ENCODE measurements at places on chromosomes 6 and 20. TPM values are rescaled to one million over a fixed set of nuclear protein-coding genes. Genes with fewer than 3 reads are reported as not detected.

The STX11 gene
- 0.16 TPM for total RNA-seq

The SLC17A1 gene
- total RNA-seq = not detected

The PRSS35 gene
- 3.5 TPM for total RNA-seq

The ZKSCAN8 gene
- total RNA-seq = 16.4 TPM

The ALDH8A1 gene
- 0.09 TPM for total RNA-seq

The LBP gene
- not detected for total RNA-seq

DNA sequence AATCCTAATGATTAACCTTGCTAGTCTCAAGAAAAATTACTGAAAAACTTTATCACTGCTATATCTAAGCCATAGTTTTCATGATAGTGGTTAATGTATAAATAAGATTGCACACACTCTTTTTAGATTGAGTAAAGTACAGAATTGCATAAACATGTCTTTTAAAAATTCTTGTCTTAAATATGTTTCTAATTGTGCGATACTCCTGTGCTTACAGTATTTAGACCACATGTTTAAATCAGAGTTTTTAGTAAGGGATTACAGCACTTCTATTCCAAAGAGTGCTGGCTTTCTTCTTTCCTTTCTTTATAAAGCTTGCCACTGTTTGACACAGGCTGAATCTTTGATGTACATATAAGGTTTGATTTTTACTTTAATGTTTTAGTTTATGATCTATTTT is 36.8 kb upstream of the RGS17 start:
- no peak for DNase-seq

DNA sequence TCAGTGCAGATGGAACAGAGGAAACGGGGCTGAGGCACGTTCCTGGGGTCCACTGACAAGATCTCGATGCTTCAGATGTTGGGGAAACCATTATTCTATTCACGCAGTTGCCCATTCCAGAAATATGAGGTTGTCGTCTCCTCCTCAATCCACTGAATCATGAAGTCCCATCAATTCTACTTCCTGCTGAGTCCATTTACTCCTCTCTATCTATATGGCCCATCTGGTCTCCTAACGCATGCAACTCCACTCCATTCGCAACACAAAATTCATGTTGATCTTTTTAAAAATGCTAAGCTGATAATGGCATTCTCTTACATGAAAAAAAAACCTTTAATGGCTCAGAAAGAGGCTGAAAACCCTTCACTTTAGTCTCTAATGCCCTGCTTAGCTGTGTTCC is 37.5 kb downstream of the MAP3K5 start:
- DNase-seq = no peak

DNA sequence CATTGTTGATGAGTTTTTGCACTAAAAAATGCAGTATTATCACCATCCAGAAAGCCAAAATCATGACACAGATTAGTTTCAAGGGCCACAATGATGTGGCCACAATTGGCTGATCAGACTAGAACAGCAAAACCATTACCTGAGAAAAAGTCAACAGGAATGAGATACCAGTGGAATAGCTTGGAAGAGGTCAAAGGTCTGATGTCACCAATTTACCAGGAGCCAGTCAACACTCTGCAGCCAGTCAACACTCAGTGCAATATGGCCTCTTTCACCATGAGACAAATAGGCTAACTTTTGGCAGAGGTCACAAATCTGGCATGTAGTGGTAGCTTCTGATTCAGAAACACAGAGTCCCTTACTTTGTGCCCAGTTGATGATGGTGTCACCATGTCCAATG is 7.5 kb upstream of the ASIP start:
- no peak for DNase-seq

DNA sequence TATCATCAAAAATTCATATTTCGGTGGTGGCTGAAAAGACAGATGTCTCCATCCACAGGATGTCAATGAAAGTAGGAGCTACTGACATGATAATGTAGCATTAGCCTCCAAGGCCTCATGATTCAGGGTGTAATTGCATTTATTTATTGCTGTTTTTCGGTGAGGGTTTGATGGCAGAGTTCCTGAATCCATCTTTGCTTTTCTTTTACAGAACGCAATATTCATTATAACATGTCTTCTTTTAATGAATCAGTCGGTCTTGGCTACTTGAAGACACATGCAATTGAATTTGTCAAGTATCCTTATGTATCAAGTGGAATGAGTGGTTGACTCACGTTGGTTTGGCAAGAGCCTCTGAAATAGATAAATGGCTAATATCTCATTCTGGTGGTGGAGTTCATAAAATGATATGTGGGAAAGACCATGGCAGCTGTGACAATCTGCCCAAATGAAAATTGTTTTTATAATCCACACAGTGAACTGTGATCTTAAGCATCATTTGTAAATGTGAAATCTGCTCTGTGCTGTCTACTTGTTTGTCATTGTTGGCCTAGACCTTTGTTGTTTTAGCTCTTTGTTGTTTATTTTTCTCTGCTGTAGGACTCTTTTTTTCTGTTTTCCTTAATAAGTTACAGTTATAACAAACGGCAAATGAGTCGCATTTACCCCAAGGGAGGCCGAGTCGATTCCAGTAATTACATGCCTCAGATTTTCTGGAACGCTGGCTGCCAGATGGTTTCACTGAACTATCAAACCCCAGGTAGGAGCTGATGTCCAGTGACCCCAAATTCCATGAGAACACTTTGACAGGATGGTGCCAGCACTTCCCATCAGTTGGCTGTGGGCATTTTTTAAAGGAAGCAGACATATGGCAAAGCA is 105.7 kb upstream of the LAMP5 start:
- peak; percentile 62 for DNase-seq

DNA sequence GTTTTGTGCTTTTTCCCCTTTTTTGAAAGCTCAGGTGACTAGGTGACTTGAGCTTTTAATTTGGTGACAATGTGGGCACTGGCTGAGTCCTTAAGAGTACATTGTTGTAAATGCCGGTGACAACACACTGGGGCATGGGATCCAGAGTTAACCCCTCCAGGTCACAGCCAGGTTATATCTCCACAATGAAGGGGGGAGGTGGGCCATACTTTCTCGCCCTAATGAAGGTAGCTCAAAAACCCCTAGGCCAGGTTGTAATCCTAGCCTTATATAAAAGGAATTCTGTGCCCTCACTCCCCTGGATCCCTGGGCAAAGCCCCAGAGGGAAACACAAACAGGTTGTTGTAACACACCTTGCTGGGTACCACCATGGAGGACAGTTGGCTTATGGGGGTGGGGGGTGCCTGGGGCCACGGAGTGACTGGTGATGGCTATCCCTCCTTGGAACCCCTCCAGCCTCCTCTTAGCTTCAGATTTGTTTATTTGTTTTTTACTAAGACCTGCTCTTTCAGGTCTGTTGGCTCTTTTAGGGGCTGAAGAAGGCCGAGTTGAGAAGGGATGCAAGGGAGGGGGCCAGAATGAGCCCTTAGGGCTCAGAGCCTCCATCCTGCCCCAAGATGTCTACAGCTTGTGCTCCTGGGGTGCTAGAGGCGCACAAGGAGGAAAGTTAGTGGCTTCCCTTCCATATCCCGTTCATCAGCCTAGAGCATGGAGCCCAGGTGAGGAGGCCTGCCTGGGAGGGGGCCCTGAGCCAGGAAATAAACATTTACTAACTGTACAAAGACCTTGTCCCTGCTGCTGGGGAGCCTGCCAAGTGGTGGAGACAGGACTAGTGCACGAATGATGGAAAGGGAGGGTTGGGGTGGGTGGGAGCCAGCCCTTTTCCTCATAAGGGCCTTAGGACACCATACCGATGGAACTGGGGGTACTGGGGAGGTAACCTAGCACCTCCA is 2.2 kb upstream of the VEGFA start:
- DNase-seq = no peak

DNA sequence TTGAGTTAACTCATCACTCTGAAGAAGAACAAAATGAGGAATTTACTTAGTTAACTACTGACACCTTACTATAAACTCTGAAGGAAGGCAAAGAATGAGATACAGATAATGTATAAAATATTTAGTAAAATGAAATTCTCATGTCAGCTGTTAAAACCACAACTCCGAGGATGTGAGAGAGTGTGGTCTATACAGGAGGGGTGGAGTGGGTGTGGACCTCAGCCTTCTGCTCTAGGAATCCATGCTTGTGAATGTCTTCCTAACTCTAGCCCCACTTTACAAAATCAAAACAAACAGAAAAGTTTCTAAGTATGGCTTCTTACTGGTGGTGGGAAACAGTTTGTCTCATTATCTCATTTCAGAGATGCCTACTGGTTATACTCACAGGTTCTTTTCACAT is 14.2 kb downstream of the PPP1R14C start:
- DNase-seq = no peak

DNA sequence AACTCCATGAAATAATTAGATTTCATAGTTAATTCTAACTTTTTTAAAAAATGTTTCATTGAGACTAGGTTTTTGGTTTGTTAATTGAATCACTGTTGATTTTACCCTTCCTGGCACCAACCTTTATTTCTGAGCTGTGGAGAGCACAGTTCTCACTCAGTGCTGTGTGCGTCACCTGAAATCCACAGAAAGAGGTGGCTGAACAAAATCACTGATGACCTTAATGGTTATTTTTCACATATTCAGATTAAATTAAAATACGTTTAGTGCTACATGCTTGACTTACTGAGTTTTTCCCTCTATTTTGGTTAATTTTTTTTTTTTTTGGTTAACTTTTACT is 89.4 kb downstream of the SLC16A10 start:
- DNase-seq = no peak

- peak; percentile 97 for DNase-seq
These were observed 367.5 kb downstream of the GRIK2 start for GRCh38 chr6:101760843-101761621.

GRCh38 chr6:43359381-43359780 is 10.1 kb downstream of the ZNF318 start:
- no peak for DNase-seq

DNA sequence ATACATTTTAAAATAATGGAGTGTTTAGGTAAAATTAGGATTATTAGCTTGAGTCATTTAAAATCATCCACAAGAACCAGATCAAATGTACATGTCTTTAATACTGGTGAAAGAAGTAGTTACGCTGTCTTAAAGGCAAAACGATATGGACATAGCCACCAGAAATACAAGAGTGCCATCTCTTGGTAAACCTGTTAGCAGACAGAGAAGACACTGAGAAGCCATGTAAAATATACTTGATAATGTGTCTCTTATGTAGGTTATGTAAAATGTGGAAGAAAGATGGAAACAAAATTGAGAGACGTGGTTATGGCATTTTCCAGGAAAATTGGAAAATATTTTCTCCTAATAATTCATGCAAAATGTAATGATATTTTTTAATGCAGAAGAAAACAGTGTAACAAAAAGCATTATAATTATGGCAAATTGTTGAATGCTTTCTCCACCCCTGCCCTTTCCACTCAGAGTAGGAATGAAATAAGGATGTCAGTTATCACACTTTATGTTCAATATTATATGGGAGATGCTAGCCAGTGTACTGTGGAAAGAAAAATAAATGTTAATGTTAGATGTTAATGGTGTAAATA is 12.2 kb upstream of the SLC17A2 start:
- DNase-seq = peak; percentile 80

DNA sequence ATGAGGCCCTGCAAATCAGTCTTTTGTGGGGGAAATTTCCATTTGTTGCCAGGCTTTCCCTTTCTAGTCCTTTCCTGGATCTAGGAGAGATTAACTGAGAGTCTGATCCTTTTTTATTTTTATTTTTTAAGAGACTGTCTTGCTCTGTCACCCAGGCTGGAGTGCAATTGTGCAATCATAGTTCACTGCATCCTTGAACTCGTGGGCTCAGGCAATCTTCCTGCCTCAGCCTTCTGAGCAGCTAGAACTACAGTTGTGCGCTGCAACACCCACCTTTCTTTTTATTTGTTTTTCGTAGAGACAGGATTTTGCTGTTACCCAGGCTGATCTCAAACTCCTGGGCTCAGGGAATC is 22.9 kb downstream of the OR2B2 start:
- no peak for DNase-seq

DNA sequence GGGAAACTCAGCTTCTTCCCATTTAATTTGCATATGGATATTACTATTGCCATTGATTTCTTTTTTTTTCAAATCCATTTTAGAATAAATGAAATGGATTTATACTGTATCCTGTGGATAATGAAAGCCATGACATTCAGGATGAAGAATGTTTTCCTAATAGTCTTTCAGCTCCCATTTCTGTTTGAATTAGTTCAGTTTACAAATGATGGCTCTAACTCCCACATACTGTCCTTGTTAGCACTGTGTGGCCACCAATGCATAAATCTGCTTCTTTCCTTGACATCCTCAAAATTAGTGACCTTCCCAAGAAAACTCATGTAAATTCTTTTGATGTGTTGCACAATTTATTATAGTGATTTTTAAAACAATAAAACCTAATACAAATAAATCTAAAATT is 693.2 kb upstream of the GJE1 start:
- DNase-seq = no peak

DNA sequence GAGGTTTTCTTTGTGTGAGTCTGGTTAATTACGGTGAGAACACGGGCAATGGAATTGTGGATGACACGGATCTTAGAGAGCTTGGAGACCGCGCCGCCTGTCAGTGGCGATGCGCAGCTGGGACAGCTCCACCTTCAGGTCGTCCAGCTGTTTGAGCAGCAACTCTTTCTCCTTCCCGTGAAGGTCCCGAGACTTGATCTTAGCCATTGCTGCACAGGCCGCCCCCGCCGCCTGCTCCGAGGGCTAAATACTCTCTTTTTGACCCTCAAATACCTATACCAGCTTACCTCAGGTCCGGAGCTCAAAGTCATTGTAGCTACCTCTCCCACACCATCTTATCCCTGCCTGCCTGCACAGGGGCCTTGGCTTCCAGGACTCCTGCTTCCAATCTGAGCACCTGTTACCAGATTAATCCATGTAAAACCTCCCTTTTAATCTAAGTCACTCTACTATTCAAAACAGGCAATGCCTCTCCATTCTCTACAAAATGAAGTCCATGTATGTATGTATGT is 100.2 kb downstream of the PREP start:
- no peak for DNase-seq

- DNase-seq = peak; percentile 39
These were observed 88.8 kb upstream of the AHI1 start for GRCh38 chr6:135586388-135586787.

DNA sequence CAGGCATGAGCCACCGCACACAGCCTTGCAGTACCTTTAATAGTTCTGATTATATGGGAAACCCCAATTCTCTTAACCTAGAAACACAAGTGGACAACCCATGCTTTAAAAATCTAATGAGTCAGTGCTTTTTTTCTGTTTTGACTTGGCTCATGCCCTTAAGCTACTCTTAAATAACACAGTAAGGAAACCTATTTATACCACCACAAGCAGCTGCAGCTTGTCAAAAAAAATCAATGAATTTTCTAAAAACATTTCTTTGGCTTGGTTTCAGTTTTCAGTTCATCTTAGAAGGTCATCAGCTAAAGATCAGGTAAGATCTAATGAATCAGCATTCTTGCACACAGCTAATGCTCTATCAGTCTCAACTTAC is 124.1 kb upstream of the DST start:
- peak; percentile 85 for DNase-seq

- DNase-seq = no peak
These were observed 224.7 kb downstream of the NRN1 start for GRCh38 chr6:5781966-5782556.

DNA sequence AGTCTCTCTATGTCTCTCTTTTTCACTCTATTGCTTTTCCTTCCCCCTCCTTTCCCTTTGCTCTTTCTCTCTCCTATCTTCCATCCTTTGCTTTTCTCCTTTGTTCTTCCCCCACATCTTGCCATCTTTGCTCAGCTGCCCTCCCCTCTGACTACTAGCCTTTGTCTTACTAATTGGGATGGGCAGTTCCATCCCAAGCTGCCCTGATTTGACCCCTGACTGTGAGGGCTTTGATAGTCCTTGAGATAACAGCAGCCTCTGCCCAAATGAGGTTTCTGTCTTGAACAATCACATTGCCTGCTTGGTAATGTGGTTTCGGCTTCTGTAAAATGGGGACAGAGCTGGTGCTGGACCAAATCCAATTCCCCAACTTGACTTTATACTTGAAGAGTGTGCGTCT is 327.7 kb downstream of the DHX35 start:
- no peak for DNase-seq

GRCh38 chr6:108036884-108037283 is 37.7 kb downstream of the OSTM1 start:
- no peak for DNase-seq
